ENCODE measurements at places on chromosomes 1 and 21.
A peak's percentile ranks its signal among the peaks of the same experiment; 100 is the strongest.

GRCh38 chr1:222387007-222387814 lies 160.7 kb downstream of the HHIPL2 start:
- DNase-seq = no peak

- no peak for DNase-seq
These were observed 10.4 kb upstream of the AGO4 start for GRCh38 chr1:35797380-35797779.

GRCh38 chr21:31957631-31958030 lies 84.8 kb downstream of the HUNK start:
- peak; percentile 9 for DNase-seq

DNA sequence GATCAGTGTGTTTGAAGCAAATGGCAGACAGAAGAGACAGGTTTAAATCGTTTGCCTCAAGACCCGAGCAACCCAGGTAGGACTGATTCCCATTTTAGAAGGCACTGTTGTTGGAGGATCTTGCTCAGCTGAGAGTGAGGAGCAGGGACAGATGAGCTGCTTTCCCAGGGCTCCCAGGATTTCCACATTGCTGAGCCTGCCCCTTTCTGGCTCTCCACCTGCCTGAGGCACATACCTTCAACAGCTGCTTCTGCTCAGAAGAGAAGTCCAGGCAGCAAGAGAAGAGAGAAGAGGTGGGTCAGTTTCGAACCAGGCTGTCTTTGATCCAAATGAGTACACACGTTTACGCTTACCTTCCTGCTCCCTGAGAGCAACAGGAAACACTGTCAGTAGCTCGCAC lies 5.7 kb downstream of the TNNT2 start:
- DNase-seq = no peak

- no peak for DNase-seq
These were observed 18.4 kb upstream of the SIPA1L2 start for GRCh38 chr1:232648316-232648715.

Data from CD4-positive, alpha-beta T cell treated with Interleukin-6 at 100 ng/mL for 8 hours (primary cell).